ENCODE measurements at places on chromosomes 16 and 17. TPM values are rescaled to one million over a fixed set of nuclear protein-coding genes. Genes with fewer than 3 reads are reported as not detected.

ACAP1 gene
- total RNA-seq: 3.7 TPM

NCOR1 gene
- 62.3 TPM for total RNA-seq

KRTAP9-4 gene
- total RNA-seq: not detected

PPY gene
- total RNA-seq: 0.44 TPM
